ENCODE measurements at places on chromosomes 3 and 15.

GRCh38 chr3:31462050-31462569, 70.6 kb upstream of the STT3B start:
- peak; percentile 26 for DNase-seq

DNA sequence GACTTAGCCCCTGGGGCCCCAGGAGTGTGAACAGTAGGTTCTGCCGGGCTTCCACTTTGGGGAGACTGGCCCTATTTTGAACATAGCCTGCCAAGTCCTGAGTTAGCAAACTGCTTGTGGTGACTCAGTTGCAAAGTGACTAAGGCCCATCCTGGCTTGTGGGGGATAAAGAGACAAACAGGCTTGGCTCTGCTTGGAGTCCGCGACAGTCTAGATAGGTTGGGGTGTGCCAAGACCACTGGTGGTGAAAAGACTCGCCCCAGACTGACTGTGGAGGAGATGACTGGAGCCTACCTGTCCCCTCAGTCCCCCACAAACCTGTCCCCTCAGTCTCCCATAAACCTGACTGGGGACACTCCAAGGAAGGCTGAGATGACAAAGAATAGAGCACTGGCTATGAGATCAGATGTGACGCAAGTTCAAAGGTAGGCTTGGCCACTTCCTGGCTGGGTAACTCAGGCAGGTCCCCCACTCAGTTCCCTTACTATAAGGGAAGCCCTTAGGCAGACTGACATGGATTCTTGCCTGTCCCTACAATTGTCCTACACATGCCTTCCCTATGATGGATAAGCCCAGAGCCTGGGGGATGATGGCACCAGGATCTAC, 4.3 kb downstream of the DNASE1L3 start:
- DNase-seq, result no peak

- DNase-seq, result no peak
Measured at GRCh38 chr3:72836923-72837322, 11.3 kb downstream of the SHQ1 start.

DNA sequence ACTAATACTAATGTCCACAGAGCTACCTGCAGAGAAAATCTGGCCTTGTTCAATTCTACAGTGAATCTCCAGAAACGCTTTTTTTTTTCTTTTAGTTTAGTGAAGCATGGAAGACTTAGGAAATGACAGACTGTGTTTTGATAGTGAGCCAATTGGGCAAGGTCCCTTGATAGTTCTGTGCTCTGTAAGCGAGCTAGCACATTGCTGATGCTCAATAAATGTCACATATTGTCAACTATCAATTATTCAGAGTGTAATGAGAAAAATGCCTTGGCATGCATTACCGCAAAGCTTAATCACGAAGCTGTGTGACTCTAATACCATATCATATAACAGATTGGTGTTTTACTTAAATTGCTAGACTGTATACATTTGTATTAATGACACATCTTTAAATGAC, 5.2 kb upstream of the C3orf85 start:
- no peak for DNase-seq

DNA sequence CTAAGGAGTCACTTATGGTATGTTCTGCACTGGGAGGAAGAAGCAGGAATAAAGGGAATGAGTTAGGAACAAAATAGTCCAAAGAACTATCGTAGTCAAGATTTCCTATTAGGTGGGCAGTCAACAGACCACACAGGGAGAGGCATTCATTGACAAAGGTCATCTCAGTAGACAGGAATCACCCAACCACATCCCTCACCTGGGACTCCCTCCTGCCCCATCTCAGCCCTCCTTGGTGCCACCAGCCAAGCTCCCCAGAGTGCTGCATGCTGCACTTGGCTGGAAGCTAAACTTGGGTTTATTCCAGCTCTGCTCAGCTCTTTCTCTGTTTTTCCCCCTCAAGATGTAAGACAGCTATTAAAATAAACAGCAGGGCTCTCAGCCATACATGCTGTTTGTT, 72.3 kb upstream of the CTNNB1 start:
- DNase-seq, result no peak

- DNase-seq, result no peak
Measured at GRCh38 chr15:60798821-60799220, 319.9 kb upstream of the ICE2 start.
